ENCODE measurements at places on chromosomes 5 and 9.

GRCh38 chr5:132825033-132825833 is 5.2 kb downstream of the SHROOM1 start:
- H3K36me3 ChIP-seq, result peaks cover 3% of the 10 kb centered on the region
- H3K4me3 ChIP-seq, result peak overlapping the region; percentile 49

GRCh38 chr5:143569213-143569701 is 165.8 kb upstream of the NR3C1 start:
- H3K27me3 ChIP-seq, result peaks cover 1% of the 10 kb centered on the region
- H3K36me3 ChIP-seq, result no peaks in the 10 kb centered on the region
- no peak overlapping the region for H3K4me3 ChIP-seq
- no peak for DNase-seq

DNA sequence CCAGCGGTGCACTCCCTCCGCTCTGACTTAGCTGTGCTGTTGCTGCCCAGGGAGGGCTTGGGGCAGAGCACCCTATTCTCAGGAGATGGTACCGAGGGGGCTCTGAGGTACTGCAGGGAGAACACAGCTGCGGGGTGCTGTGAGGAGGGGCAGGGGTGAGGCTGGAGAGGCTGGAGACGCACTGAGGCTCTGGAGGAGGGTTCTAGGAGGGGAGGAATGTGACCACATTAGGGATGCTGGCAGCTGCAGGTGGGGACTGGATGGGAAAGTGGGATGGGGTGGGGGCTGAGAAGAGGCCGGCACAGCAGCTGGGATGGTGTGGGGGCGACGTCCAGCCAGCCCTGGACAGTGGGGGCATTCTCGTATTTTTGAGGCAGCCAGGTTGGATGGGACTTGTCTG is 20.9 kb downstream of the NCS1 start:
- no peaks in the 10 kb centered on the region for H3K4me1 ChIP-seq
- H3K27me3 ChIP-seq, result peaks cover 7% of the 10 kb centered on the region
- no peaks in the 10 kb centered on the region for H3K36me3 ChIP-seq
- H3K4me3 ChIP-seq, result no peak overlapping the region
- DNase-seq, result no peak

DNA sequence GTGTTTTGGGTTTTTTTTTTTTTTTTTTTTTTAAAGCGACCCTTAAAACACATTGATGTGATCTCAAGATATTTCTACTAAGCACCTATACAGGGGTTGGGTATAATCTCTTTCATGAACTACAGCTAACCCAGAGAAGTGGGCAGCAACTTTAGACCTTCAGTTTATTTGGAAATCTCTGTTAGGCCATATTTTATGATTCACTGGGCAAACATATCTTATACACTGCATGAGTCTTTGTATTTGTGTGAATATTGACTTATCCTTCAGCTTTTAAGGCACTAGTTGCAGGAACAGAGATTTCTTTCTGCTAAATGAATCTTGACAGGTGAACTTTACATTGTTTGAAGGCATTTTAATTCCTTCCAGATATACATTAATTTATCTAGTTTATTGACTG is 194.4 kb downstream of the ARRDC3 start:
- no peak for DNase-seq
- no peaks in the 10 kb centered on the region for H3K36me3 ChIP-seq
- H3K27me3 ChIP-seq, result peaks cover 28% of the 10 kb centered on the region
- H3K4me3 ChIP-seq, result no peak overlapping the region

DNA sequence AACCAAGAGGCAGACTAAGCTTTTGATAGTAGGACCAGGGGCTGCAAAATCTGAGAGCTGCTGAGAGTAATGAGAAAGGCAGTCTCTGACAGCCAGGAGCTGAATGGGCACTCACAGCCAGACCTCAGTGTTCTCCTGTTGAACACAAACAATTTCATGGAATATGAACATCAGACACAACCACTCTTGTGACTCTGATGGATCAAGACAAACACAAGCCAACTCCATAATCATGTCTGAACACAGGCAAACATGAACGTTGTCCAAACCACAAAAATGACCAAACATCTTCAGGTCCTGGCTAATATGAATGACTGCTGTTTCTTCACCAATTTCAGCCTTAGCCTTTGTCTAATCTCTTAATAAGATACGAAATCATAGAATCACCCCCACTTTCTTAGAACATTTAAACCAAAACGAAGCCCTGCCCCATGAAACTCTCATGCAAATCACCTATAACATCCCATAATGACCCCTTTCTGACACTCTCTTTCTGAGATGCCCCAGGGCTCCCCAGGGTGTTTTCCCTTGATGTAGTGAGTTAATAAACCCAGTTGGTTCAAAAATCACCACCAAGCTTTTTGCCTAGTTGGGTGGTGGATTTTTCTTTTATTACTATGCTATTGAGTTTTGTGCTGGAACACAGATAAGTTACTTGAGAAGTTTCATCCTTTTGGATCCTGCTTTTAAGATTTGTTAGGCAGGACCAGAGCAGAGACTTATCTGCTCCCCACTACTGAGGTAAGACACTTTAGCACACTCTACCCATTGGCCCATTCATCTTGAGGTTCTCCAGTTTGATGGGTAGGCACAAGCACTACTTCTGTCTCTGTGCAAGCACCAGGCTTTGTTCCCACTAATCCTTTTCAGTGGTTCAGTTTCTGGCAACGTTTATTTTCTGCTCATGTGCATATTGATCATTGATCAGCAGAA is 5.9 kb upstream of the ERAP2 start:
- peaks cover 22% of the 10 kb centered on the region for H3K4me1 ChIP-seq
- no peak for DNase-seq
- no peak overlapping the region for H3K4me3 ChIP-seq
- no peaks in the 10 kb centered on the region for H3K27me3 ChIP-seq

DNA sequence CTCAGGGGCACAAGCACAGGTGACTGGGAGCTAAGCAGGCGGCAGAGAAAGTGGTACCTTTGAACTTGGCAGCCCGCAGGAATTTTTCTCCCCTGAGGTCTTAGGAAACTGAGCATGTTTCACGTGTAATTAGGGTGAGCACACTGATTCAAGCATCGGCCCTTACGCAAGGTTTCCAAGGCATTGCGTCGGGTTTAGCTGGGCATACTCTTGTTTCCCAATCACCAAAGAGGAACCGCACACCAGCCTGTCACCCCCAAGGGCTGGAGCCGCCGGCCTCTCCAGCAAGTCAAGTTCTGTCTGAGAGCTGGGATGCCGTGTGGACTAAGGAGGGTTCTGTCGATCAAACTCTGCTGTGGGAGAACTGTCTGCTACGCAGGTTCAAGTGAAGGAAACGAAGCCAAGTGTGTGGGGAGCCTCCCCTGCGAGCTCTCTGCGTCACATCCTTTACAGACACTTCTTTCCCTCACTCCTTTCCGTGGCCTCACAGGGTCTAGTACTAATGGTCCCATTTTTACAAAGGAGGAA is 53.0 kb downstream of the ERGIC1 start:
- H3K4me3 ChIP-seq, result no peak overlapping the region
- DNase-seq, result no peak
- peaks cover 13% of the 10 kb centered on the region for H3K4me1 ChIP-seq
- H3K36me3 ChIP-seq, result peaks cover 16% of the 10 kb centered on the region
- H3K27me3 ChIP-seq, result no peaks in the 10 kb centered on the region

DNA sequence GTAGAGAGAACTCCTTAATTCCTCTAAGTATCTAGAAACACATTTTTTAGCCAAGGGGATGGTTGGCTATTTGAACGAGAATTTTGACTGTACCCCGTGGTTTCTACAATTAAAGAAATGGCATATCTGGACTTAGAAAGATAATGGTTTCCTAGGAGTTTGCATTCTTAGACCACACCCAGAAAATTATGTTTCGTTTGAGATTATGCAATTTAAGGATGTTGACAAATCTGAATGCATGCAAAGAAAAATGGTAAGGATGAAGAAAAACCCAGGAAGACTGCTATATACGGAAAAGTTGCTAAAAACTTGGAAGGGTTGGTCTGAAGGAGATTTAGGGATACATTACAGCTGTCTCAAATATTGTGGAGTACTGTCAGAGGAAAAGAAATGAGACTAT is 538.5 kb upstream of the WWC1 start:
- H3K27ac ChIP-seq, result no peak overlapping the region
- no peaks in the 10 kb centered on the region for H3K27me3 ChIP-seq
- H3K4me1 ChIP-seq, result no peaks in the 10 kb centered on the region
- DNase-seq, result no peak

Measured in effector memory CD8-positive, alpha-beta T cell (primary cell).